Uterus (tissue), 4 donors: ENCODE measurements at places on chromosomes 4 and X. TPM values are rescaled to one million over a fixed set of nuclear protein-coding genes. Genes with fewer than 3 reads are reported as not detected.

DNA sequence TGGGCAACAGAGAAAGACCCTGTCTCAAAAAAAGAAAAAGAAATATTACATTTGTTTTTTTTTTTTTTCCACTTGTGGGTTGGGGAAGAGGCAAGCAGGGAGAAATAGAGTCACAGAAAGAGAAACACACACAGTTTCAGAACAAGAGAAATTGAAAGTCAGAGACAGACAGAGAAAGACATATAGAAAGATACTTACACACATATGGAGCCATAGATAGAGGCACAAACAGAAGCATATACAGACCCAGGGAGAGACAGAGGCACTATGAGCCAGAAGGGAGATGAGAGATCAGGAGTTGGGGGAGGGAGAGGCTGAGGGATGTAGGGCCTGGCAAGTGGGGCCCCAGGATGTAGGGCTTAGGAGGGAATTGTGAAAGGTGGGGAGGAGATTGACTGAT is 55.2 kb upstream of the GIMD1 start:
- no peak for DNase-seq

DNA sequence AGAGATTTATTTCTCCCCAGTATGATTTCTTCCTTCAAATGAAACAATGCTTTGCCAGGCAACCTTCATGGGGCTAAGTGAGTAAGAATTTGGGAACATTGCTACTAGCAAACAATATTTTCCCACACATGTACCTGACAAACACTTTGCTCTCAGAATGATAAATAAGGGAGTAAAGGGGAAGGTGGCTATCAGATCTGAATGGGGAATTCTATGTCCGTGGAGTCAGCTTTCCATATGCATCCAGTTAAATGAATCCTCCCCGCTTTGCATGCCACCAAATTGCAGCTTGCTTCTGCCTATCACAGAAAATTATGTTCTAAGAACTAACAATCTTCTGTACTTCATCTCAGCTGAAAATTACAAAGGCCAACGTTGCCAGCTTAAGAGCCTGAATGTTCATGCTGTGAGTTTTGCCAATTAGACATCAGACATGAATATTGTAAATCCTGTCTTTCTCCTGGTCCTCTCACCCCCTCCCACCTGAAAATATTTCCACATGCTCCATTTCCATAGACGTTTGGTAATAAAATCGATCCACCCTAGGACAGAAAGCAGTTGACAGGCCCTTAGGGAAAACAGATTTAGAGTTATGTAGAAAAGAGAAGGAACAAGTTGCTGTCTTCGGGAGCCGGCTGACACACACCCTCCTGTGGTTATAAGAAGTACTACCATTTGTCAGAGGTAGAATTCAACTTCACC is 6.3 kb downstream of the MEPE start:
- DNase-seq: no peak

GRCh38 chrX:141375011-141375760 is 132.9 kb upstream of the SPANXC start:
- no peak for DNase-seq

GRCh38 chr4:94036964-94037363 is 170.7 kb upstream of the SMARCAD1 start:
- no peak for DNase-seq

DNA sequence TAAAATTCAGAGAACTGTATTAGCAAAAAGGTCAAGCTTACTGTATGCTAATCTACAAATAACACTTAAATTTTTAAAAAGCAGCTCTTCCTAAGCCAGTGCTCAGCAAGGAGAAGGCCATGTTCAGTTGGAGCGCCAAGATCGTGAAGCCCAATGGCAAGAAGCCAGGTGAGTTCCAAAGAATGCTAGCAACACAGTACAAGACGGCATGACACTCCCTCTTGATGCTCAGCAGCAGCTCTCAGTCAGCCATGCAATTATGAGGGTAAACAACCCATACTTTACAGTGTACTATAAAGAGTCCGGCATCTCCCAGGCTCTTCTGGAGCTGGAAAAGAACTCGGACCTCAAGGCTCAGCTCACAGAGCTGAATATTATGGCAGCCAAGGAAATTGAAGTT is 34.9 kb downstream of the STX18 start:
- DNase-seq: peak; percentile 38

IGSF1 gene
- total RNA-seq: 5.1 TPM

GRCh38 chr4:169774466-169775445 is 17.0 kb upstream of the HPF1 start:
- no peak for DNase-seq

GRCh38 chr4:108068442-108068841 is 78.8 kb downstream of the HADH start:
- no peak for DNase-seq

DNA sequence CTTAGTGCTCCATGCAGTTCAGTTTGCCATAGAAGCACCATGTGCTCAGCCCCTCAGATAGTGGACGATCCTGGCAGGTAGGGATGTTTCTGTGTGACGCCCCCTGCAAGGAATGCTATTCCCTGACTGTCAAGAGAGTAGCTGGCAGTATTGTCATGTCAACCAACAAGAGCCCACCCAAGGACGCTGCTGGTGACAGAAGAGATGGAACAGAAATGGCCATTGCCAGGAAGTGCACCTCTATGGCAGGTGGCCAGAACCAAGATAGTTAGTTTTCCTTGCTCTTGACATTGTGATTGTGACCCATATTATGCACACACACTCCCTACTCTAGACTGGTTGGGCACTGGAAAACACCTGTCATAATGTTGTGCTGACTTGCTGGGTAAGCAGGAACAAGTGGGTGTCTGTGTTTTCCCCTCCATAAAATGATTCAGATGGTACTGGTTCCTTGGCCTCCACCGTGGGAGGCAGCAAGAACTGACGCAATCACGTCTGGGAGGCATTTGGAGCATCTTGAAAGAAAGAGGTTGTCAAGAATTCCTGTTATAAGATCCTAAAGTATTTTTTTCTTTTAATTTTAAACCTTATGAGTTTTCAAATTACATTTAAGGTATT is 507.9 kb downstream of the MID1IP1 start:
- peak; percentile 51 for DNase-seq

DNA sequence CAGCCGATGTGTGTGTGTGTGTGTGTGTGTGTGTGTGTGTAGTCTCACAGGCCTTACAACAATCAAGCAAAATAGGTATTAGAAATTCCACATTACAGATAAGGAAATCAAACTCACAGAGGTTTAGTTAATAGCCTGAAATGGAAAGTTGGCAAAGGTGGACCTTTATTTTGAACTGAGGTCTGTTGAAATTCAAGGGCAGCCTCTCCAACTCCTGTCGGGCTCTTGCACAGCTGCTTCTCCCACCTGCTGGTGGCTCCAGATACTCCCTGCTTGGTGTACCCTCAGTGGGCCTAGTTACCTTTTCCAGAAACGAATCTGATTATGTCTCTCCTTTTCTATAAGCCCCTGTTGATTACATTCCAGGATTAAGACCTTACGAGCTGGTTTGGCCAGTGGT is 195.9 kb downstream of the MGST2 start:
- no peak for DNase-seq

DNA sequence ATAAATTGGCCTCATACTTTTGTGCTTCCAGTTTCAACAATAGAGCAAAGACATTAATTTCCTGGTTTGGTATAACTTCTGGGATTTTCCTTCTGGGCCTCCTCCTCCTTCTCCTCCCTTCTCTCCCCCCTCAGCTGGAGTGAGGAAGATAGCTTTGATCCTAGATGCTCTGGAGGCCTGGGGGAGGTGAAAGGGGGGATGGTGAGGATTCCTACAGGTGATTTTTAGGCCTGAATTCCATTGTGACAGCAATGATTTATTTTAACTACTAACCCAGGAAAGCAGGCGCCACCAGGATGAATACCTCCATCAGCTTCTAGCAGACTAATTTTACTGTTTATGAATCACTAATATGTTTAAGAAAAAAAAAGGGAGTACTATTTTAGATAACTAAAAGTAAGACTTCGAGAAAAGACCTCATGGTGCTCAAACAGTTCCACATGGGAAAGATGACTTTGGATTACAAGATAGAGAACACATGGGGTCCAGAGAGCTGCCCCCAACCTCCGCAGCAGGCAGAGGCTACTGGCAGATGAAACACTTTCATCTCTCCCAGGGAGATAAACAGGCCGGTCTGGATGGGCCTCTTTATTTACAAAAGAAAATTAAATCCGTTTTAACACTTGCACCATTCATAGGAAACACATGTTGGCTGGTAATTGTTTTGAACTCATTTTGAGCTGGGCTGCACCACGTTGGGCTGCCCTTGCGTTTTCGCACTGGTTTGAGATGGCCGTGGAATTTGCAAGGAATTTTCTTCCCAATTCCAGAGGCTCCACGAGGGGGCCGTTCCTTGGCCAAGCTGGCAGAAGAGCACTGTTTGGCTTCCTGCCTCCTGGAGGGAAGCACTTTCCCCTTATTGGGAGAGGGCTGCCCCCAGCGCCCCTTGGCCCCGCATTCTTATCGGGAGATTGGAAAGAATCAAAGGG is 125.1 kb upstream of the STX18 start:
- peak; percentile 39 for DNase-seq

DNA sequence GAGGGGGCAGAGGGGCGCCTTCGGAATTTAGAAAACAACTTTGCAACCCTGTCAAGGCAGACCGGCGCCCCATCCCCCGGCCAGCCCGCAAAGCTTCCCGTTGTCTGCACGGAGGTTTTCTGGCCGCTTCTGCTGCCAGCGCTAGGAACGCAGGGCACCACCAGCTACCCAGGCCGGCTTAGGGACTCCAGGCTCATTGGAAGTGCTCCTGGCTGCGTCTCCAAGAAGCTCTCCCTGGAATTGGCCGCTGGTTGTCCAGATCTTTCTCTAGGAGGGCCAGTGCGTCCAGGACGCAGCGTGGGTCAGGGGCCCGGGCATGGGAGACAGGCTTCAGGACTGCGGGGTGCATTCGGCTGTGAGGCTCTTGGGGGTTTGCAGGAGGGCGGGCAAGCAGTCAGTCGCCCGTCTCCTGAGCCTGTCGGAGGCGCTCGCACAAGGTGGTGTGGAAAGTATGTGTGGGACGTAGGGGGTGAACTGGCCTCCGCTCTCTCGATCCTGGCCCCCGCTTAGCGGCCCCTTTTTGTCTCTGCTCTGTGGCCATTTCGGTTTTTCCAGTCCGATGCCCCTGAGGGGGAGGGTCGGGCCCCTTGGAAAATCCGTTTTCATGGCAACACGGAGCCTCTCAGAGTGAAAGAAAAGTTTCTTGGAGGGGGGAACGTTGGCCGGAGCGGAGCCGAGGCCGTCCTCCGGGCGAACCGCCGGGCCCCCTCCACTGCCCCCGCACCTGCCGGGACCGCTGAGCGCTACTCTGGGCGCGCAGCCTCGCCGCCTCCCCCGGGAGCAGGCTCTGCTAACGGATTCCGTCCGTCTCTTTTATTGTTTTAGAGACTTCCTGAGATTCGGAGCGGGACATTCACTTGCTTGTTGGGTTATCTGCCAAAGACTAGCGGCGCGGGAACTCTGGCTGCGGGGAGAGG is 810 bp upstream of the SOX3 start:
- DNase-seq: no peak
